ENCODE measurements at places on chromosomes 1 and 21.
A peak's percentile ranks its signal among the peaks of the same experiment; 100 is the strongest.

GRCh38 chr1:61647142-61647541, 77.8 kb downstream of the TM2D1 start:
- DNase-seq, result no peak

- no peak for DNase-seq
These were observed 51.5 kb upstream of the TNFSF4 start for GRCh38 chr1:173258479-173259264.

DNA sequence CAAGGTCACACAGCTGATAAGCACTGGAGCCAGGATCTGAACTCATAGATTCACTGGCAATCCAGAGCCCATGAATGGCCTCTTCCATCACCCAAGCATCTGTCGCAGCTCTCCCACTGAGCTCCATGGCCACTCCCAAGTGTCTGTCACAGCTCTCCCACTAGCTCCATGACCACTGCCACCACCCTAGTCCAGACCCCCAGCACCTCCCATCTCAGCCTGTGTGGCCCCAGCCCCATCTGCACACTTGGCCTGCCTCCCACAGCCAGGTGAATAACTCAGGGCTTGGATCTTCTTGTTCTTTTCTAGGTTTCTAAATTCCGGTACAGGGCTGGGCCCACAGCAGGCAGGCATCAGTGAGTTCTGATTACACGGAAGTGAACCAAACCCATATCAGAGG, 76.0 kb downstream of the GLIS1 start:
- no peak for DNase-seq

GRCh38 chr1:27772036-27772931, 735 bp upstream of the STX12 start:
- no peak for DNase-seq

- DNase-seq, result no peak
These were observed 46.2 kb upstream of the IVNS1ABP start for GRCh38 chr1:185363205-185363604.

DNA sequence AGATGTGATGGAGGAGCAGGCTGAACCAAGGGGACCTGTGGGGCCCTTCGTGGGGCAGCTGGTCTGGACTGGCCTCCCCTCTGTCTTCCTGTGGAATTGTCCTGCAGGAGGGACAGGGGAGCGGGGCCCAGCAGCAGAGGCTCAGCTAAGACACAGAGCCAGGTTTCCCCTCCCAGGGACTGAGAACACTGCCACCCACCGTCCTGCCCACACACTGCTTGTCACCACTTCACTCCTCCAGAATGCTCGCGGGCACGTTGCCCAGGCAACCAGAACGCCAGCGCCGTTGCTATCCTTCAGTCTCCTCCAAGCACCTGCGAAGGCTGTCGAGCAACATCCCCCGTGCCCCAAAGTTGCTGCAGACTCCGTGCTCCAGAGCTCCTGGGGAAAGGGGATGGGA, 46.4 kb downstream of the AJAP1 start:
- peak; percentile 55 for DNase-seq

- no peak for DNase-seq
These were observed 19.5 kb downstream of the CACNA1S start for GRCh38 chr1:201092738-201093137.

GRCh38 chr1:62903982-62904855, 120.3 kb downstream of the ATG4C start:
- no peak for DNase-seq

DNA sequence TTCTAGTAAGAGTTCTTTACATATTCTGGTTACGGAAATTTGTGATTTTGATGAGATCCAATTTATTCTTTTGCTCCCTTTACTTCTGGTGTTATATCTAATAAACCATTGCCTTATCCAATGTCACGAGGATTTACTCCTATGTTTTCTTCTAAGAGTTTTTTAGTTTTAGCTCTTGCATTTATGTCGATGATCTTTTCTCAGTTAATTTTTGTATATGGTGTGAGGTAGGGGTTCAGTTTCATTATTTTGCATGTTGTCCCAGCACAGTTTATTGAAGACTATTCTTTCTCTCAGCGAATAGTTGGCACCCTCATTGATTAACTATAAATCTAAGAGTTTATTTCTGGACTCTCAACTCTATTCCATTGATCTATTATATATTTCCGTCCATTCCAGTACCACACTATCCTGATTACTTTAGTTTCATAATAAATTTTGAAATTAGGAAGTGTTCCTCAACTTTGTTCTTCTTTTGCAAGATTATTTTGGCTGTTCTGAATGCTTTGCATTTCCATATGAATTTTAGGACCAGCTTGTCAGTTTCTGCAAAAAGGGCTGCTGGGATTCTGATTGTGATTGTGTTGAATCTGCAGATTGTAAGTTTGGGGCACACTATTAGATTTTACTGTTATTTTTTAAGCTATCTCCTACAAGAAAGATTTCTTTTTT, 4.0 kb downstream of the KDM1A start:
- DNase-seq, result no peak

DNA sequence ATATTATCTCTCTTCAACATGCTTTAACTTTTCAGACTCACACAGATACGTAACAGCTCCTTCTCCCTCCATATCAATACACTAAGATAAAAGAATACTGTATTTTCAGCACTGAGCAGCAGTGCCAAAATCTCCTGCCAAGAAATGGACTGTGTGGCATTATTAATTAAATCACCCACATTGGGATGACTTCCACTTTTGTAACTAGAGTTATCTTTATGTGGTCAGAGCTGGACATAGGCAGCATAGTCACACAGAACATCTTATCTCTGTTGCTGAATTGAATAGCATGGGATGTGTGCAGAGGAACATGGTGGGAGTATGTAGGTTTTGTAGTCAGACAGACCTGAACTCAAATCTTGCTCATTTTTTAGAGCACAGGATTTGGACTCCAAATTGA, 41.4 kb upstream of the CACYBP start:
- no peak for DNase-seq

- DNase-seq, result no peak
These were observed 56.5 kb upstream of the ADAR start for GRCh38 chr1:154664331-154665002.

- DNase-seq, result no peak
These were observed 27.5 kb downstream of the EDN2 start for GRCh38 chr1:41456847-41457540.

GRCh38 chr1:57591842-57592241, 168.0 kb upstream of the DAB1 start:
- DNase-seq, result no peak

DNA sequence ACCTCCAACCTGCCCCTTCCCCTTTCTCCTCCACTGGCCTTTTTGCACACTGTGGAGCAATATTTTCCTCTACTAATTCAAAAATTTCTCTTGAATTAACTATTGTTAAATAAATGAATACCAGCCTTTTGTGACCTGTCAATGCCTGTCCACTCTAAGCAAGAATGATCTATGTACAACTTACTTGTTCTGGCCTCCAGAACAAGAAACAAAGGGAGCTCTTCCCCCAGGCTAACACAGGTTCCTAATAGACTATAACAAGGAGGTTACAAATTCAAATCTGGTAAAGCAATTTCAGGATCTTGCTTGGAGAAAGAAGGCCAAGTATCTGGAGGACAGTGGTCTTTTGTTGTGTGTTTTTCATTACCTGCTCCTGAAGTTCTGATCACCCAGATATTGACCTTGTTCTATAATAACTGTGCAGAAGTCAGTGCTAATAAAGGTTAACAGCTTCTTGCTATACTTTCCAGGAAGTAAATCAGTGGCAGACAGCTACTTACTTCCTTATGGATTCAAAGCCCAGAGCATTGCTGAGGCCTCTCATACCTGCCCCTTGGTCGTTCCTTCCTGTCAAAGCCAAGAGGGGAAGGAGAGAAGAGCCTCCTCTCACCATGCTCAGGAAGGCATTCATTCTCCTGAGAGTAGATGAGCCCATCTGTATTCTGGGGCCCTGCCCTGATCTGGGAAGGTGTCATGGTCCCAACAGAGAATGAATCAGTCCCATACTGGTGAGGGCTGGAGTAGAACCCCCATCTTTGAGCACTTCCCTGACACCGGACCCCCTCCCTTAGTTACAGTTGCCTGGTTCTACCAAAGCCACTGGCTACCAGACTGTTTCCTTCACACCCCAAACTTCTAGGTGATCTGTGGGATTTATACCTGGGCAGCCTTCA, 56.8 kb downstream of the DESI2 start:
- no peak for DNase-seq

DNA sequence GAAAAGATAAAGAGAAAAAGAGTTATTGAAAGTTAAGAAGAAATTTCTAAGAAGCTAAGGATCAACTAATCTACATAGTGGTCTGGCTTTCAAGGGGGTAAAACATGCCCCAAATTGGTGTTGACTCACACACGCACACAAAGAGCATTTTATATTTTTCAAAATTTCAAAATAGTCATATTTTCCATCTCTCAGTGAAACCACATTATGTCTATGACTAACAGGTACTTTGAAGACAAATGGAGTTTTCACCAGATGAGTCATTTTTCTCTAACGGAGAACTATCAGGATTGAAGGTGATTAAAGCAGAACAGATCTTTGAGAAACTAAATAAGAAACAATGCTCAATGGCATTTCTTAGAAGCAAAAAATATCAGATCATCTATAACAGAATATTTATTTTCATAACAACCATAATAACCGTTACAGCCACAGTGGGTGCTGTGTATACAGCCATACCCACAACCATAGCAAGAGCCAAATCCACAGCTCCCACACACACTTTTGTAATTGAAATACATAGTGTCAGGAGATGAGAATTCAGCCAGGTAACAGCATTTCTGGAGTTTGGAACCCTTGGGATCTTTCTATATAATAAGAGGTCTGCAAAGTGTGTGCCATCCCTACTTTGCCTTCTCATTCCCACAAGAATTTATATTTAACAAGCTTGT, at the start of gene KRTAP21-3:
Gene KRTAP21-3 (minus strand): TSS at position 539 of the 671 bp plus-strand sequence. CDS start 18 bp downstream, at position 521.
- DNase-seq, result no peak

DNA sequence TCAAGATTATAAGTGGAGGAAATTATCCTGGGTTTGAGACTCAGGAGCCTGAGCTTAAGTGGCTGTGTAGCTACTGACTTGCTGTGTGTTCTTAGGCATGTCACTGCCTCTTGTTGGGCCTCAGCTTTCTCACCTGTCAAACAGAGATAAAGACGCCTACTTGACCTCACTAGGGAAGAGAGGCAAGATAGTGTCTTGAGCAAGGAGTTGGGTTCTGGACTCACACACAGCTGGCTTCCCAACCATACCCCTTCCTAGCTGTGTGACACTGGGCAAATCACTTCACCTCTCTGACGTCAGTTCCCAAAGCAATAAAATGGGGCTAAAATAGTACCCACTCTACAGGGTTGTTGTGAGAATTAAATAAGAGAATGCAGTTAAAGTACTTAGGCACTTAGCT, 11.6 kb upstream of the EPB41 start:
- no peak for DNase-seq

- DNase-seq, result no peak
These were observed 18.7 kb downstream of the SLC9A1 start for GRCh38 chr1:27136236-27136551.
